ENCODE measurements at places on chromosomes 12 and 14. TPM values are rescaled to one million over a fixed set of nuclear protein-coding genes. Genes with fewer than 3 reads are reported as not detected.
A peak's percentile ranks its signal among the peaks of the same experiment; 100 is the strongest.

Gene KLRK1
- 1.7 TPM for total RNA-seq

GRCh38 chr12:46298261-46298660, 29.4 kb upstream of the SLC38A1 start:
- DNase-seq, result no peak

DNA sequence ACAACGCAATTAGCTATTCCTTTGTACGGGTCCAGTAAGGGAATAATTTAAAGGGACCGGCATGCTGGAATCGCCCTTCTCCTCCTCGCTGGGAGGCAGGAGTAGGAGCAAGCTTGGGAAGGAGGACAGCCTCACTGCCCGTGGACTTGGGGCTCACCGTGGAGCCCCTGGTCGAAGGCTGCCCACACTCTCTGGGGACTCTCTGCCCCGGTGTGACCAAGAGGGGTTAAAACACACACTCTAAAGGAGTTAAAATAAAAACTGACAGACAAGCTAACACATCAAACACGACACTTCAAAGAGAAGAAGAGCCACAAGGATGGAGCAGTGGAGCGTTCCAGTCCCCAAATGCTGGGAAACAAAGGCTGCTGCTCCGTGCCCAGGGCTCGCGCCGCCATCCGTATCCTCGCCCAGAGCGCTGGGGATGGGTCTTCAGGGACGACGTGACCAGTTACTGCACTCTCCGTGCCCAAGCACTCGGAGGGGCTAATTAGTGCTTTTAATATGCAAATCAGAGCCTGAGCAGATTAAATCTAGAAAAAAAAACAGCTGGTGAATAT, 123.3 kb downstream of the PAPOLA start:
- DNase-seq, result peak; percentile 37

GRCh38 chr12:55906056-55906455, 21.6 kb downstream of the PYM1 start:
- no peak for DNase-seq

Gene PTPRB
- 64.7 TPM for total RNA-seq

DNA sequence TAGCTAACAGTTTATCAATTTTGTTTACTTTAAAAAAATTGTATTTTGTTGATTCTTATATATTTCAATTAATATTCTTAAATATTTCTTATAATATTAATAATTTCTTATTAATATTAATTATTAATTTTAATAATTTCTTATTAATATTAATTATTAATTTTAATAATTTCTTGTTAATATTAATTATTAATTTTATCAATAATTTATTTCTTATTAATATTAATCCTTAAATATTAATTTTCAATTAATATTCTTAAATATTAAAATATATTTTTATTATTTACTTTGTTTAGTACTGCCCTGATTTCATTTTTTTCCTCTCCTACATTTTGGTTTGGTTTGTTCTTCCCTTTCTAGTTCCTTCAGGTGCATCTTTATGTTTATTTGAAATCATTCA, 1208.1 kb downstream of the LRFN5 start:
- no peak for DNase-seq

DNA sequence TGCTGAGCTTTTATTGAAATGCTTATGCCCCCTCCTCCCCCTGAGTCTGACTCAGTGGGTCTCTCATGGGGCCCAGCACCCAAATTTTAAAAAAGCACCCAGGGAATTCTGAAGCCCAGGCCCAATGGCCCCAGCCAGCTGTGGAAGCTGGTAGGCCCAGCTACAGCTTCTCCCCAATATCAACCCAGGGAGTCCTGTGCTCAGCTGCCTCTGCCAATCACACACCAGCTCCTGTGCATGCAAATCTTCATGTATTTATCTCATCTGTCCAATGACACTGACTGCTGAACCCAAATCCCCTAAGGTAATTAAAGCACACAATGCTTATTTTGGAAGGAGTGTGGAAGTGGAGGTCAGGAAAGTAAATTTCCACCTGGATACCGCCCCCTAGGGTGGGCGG, 76.3 kb downstream of the CCDC88C start:
- DNase-seq, result no peak

All from mesenteric fat pad (tissue), 1 donor.